ENCODE measurements at places on chromosomes 6 and 20.
A peak's percentile ranks its signal among the peaks of the same experiment; 100 is the strongest.

GRCh38 chr20:1816384-1817381 is 78.5 kb upstream of the SIRPA start:
- DNase-seq: no peak

GRCh38 chr20:9119776-9120175 is 50.9 kb downstream of the PLCB4 start:
- DNase-seq: peak; percentile 32

DNA sequence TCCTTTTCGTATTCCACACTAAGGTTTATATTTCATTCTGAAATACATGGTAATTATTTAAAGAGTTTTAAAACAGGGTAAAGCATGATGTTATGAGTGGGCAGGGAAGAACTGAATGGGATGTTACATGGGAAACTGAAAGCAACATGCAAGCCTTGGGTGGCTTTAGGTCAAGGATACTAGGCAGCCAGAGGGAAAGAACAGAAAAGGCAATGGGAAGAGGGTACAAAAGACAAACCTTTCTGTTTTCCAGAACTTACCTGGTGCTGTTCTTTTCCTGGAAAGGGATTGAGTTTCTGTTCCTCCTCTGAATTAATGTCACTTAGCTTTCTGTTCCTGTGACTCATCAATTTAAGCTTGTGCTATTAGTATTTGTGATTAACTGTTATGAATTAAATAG is 71.2 kb upstream of the SMIM8 start:
- DNase-seq: no peak

DNA sequence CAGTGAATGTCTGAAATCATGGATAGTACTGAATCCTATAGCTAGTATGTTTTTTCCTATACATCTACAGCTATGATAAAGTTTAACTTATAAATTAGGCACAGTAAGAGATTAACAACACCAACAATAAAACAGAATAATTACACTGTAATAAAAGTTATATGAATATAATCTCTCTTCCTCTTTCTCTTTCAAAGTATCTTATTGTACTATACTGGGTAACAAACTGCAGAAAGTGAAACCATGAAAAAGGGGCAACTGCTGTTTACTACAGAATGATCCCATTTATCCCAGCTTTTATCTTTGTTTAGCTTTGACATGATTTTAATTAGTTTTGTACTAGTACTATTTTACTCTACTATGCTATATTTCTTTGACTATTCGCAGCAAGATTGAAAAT is 25.8 kb downstream of the ESF1 start:
- DNase-seq: no peak

- no peak for DNase-seq
Measured at GRCh38 chr6:150352321-150353296, 16.2 kb upstream of the IYD start.
